ENCODE measurements at places on chromosomes 7 and 10. TPM values are rescaled to one million over a fixed set of nuclear protein-coding genes. Genes with fewer than 3 reads are reported as not detected.
A peak's percentile ranks its signal among the peaks of the same experiment; 100 is the strongest.

Gene GIMAP8
- total RNA-seq, result 16.7 TPM

Gene ACSL5
- 22.5 TPM for total RNA-seq

- DNase-seq, result no peak
Measured at GRCh38 chr7:71753956-71754664, 622.2 kb downstream of the GALNT17 start.

- DNase-seq, result no peak
Measured at GRCh38 chr10:24804956-24805355, 81.3 kb upstream of the ARHGAP21 start.

DNA sequence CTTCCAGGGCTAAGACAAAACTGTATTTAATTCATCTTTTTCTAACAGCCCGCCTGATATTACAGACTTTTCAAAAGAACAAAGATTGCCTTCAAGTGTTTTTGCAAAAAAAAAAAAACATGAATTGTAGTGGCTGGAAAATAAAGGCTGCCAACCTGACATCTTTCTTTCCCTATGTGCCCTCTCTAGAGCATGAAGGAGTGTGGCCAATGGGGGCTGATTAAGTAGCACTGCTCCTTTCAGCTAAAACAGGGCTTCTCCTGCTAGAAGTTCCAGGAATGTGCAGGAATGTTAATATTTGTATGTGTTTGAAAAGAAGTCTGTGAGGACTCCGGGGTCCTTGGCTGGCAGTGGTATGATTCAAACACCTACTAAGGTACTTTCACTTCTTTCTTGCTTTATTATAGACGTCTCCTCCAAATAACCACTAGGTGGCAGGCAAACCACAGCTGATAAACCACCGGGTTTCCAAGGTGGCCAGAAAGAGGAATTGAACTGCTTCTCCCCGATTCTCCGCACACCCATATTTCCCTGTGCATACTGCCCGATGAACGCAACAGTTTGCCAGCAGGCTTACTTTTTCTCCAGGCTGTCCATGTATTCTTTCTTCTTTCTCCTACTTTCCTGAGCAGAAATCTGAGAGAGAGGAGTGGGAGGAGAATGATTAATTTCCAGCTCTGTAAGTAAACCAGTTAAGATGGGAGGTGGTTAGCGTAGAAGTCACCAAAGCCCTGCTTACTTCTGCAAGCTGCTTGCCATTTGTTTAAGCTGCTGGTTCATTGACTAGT lies 56.8 kb upstream of the DGKI start:
- DNase-seq, result peak; percentile 58

- no peak for DNase-seq
Measured at GRCh38 chr7:73811760-73812168, 19.0 kb upstream of the CLDN4 start.

GRCh38 chr7:105098863-105099515 lies 85.0 kb downstream of the KMT2E start:
- DNase-seq, result no peak

- peak; percentile 97 for DNase-seq
Measured at GRCh38 chr10:16995867-16996529, 133.6 kb downstream of the CUBN start.

DNA sequence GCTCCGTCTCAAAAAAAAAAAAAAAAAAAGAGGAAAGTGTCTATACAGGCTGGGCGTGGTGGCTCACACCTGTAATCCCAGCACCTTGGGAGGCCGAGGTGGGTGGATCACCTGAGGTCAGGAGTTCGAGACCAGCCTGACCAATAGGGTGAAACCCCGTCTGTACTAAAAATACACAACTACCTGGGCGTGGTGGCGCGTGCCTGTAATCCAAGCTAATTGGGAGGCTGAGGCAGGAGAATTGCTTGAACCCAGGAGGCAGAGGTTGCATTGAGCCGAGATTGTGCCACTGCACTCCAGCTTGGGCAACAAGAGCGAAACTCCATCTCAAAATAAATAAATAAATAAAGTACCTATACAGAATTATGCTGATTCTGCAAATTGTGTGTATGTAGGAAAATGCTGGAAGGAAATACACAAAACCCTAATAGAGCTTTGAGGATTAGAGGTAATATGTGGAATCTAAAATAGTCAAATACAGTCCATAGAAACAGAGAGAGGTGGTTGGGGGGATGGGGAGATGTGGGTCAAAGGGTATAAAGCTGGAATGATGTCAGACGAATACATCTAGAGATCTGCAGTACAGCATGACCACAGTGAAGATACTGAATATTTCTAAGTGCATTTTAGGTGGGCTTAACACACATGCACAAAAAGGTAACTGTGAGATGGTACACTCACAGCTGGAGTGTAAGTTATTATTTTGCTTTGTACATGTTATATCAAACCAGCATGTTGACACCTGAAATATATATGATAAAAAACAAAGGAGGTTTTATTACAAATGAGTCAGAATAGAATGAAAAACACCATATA lies 174.5 kb upstream of the KLF14 start:
- DNase-seq, result no peak

All from glomerular endothelial cell (primary cell).